ENCODE measurements at places on chromosomes 3 and 15.

DNA sequence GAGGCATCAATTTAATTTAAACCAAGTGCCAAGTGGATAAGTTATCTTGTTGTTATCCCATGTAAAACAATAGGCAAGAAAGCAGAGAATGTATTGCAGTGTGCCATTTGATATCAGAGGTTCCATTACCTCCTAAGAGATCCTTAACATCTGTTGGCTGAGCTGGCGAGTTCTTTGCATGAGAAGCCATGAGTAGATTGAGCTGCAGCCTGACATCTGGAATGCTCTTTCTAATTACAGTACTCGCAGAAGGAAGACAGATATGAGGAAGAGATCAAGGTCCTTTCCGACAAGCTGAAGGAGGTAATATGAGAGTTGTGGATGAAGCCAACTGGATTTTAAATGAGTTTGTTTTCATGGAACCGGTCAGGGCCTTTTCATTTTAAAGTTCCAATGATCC lies 19.4 kb downstream of the TPM1 start:
- no peak for DNase-seq

GRCh38 chr3:76585794-76586392 lies 454.0 kb upstream of the ROBO2 start:
- no peak for DNase-seq

GRCh38 chr15:68471541-68471940 lies 39.6 kb upstream of the ITGA11 start:
- no peak for DNase-seq

DNA sequence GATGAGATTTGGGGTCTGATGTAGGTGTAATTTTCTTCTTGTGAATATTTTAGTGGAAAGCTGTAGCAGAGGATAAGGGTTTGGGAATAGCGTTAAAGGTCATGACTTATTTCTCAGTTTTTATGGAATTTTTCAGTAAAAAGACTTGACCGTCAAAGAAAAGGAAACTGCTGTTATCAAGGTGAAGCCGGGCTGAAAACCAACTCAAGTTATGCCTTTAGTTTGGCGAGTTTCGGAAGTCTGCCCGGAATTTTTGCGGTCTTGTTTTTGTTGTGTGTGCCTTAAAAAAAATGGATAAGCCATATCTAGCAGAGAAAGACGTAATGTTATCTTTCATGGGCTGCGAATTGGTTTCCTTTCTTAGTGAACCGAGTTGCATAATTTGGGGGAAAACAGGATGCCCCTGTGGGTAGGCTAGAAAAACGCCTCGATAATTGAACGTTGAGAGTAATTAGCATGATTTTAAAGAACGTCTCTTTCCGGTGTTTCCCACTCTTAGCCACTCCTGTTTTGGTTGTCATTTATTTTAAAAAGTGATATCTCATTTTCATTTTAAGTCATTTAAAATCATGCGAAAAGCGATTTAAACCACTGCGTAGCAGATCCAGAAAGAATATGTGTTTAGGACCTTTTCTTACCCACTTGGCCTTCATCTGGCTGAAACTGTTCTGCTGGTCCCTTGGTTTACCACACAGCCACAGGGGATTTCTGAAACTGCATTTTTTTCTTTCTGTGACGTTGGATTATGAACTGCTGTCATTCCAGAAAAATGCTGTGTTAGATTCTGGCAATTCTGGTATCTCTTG lies 1.1 kb downstream of the NFKBIZ start:
- DNase-seq, result no peak

DNA sequence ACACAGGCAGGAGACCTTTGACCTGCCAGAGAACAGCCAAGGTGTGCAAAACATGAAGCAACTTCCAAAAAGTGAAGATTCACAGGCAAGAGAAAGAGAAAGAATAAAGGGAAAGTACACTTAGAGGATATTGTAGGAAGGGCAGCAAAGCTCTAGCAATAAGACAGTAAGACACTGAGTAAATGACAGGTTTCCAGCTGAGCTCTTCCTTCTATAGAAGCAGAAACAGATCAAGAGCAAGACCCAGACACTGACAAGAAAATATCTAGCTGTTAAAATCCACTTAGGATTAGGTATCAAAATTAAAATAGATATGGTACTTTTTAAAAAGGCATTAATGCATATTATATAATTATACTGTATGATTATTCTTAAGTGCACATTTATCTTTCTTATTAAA lies 333.4 kb downstream of the RAP2B start:
- DNase-seq, result no peak

All from mucosa of descending colon (tissue), 3 donors.